Choroid plexus epithelial cell (primary cell): ENCODE measurements at places on chromosomes 13 and 19.

DNA sequence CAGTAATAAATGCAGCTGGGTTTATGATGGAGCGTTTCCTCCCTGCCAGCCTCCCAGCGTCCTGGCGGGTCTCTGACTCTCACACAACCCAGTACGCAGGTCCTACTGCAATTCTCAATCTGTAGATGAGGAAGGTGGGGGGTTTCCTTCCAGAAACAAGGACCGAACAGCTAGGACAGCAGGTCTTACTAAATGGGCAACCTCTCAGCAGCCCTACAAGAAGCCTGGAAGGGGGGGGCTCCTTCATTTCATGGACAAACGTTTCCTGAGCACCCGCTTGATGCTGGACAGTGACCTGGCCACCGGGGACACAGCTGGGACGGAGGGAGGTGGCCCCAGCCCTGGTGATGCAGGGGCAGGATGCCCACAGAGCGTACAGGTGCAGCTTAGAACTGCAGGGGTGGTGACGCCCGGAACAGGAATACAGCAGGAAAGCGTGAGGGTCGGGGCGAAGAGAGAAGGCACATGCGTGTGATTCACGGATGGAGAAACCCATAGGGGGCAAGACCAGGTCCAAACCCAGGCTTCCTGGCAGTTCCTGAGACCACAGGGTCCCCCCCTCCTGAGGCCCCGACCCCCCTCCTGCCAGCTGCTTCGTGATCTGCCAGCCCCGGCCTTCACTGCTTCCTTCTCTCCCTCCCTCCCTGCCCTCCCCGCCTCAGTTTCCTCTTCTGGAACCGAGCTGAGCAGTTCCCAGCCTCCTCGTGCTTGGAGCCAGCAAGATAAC is 732 bp upstream of the C2CD4C start:
- peak; percentile 4 for DNase-seq

DNA sequence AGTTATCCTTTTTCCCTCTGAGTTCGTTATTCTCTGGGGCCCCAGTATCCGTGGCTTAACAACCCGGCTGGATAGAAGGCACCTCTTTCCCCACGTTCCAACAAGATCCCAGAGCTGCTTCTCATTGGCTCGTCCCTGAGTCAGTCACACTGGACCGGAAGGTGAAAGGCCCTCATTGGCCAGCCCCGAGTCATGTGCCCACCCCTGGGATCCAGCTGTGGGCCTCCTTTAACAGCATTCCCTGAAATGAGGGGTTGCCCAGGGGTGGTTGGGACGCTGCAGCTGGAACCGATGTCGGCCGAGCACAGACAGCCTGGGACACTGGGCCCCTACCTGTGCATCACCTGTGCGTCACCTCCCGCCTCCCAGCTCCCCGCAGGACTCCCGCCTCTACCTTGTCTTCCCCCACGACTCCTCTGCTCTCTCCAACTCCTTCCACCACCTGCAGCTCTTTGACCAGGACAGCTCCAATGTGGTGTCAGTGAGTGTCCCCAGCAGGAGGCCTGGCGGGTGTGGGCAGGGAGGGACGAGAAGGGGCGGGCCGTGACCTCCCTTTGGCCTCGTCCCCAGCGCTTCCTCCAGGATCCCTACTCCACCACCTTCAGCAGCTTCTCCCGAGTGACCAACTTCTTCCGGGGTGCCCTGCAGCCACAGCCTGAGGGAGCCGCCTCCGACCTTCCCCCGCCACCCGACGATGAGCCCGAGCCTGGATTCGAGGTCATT is 4.3 kb downstream of the TBC1D17 start:
- no peak for DNase-seq

DNA sequence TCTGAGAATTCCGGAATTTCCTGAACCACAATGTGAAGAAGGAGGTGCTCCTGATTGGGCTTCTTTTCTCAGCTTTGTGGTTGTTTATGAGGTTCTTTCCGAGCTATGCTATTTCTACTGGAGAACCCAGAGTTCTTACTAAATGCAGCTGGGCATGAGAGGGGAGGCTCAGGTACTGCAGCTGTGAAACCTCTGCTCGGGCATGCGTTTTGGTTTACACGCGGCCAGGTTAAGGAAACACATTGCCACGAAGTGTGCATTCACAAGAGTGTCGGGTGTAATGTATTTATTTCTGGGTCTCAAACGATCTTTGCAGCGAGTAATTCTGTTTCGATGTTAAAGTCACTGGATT is 661 bp upstream of the MIR17HG start:
- DNase-seq = peak; percentile 27

- peak; percentile 9 for DNase-seq
Measured at GRCh38 chr13:94534166-94534565, 54.7 kb upstream of the DCT start.

- no peak for DNase-seq
Measured at GRCh38 chr13:53408306-53408705, 379.7 kb downstream of the OLFM4 start.

GRCh38 chr13:28659621-28659970 is 666 bp downstream of the POMP start:
- peak; percentile 77 for DNase-seq

- DNase-seq = no peak
Measured at GRCh38 chr13:39998166-39998565, 342.7 kb downstream of the COG6 start.

DNA sequence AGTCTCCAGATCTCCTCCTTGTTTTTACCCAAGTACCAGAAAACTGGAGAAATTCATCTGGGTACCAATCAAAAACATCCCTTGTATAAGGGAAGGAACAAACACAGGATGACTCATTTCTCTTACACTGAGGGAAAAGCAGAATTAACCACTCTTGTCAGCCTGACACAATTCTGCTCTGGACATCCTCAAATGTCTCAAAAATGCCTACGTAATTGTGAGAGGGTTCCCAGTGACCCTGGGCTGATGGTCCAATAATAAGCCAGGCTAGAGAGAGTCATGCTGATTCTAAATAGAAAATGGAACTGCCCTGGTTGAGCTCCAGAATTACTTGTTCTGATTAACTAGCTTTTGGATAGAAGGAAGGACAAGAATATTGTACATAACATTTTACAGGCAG is 14.5 kb downstream of the ZNF708 start:
- DNase-seq = peak; percentile 17

DNA sequence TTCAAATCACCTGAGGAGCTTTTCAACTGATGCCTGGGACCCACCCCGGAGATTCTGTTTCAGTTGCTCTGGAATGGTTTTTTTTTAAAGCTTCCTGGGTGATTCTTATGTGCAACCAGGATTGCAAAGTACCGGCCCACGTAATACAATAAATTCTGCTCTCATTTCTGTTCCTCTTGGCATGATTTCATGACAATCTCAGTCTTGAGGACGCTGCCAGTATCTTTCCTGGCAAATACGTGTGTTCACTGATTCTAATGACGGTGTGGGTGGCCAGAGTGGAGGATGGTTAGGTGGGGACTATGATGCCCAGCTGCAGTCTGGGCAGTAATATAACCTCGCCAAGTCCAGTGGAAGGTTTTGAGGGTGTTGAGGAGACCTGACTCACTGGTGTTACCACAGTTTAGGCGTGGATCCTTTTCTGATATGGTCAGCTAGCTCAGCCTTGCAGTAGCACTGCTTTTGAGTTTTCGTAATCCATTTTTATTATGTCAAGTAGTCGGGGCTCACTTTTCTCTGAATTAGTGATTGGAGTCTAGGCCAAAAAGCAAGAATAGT is 49.4 kb downstream of the FAM124A start:
- DNase-seq = no peak

DNA sequence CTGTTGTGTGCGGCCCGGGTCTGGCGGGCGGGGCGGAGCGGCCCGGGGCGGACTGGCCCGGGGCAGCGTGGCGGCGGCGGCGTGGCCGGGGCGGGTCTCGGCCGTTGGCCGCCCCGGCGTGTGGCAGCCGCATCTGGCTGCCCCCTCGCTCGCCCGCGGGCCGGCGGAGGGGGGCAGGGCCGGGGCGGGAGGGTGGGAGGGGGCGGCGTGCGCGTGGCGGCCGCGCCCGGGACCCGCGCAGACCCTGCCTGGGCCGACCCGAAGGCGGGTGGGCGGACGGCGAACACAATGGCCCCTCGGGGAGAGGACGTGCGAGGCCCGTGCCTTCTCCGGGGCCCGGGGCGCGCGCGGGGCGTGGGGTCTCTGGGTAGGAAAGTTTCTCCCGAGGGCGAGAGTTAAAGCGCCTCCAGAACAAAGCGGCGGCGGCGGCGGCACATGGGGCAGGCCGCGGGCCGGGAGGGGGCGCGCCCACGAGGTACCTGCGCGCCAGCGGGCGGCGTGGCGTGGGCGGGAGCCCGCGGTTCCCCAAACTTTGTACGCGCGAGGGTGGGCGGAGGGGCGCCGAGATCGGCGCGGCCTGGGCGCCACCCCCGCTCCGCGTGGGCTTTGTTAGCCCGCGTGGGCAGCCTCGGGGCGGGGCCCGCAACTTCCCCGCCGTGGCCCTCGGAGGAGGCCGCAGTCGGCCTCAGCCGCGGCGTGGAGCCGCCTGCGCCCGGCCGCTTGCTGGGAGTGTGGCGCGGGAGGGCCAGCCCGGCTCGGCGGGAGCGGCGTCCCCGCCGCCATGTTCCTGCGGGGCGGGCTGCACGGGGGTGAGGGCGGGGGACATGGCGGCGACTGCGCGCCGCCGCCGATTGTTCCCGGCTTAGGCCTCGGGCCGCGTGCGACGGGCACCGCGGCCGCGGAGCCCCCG is 764 bp downstream of the MIR17HG start:
- peak; percentile 53 for DNase-seq

GRCh38 chr13:43306372-43306771 is 283.0 kb downstream of the DNAJC15 start:
- DNase-seq = no peak

GRCh38 chr13:110195547-110196485 is 111.1 kb downstream of the COL4A1 start:
- peak; percentile 40 for DNase-seq

DNA sequence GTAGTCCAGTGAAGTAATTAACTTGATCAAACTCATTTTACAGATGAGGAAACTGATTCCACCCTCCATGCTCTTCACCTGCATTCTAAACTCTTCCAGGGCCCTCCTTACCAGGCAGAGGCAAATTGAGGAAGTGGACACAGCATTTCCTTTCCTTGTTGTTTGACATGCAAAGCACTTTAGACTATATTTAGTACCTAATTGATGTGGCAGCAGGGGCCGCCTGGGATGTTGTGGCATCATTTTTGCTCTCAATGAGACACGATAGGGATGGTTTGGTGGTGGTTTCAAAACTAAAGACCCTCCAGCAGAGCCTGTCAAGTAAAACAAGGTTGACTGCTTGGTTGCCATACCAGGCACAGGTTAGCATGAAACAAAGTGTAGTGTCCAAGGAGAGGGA is 7.9 kb downstream of the SIPA1L3 start:
- no peak for DNase-seq

DNA sequence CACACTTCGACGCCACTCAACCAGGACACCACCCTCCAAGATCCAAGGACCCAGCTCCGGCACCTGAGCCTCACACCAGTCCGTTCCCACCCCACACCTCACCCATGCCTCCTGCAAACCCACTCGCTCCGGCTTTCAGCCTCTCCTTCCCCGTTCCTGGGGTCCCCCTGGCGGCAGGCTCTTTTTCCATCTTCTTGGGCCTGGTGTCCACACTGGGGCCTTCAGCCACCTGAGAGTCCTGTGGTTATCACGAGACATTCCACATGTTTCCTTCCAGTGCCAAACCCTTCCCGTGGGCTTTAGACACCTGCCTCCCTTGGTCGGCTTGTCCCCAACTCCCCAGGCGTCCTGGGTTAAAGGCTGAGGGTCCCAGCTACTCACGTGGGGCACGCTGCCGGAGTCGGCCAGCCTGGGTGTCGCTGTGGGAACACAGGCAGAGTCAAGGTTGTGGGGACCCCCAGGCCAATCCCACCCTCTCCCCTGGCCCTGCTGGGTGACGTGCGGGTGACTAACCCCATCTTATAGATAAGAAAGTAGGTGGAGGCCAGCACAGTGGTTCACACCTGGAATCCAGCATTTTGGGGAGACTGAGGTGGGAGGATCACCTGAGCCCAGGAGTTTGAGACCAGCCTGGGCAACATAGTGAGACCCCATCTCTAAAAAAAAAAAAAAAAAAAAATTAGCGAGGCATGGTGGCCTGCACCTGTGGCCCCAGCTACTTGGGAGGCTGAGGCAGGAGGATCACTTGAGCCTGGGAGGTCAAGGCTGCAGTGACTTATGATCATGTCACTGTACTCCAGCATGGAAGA is 1.9 kb downstream of the JSRP1 start:
- peak; percentile 67 for DNase-seq

DNA sequence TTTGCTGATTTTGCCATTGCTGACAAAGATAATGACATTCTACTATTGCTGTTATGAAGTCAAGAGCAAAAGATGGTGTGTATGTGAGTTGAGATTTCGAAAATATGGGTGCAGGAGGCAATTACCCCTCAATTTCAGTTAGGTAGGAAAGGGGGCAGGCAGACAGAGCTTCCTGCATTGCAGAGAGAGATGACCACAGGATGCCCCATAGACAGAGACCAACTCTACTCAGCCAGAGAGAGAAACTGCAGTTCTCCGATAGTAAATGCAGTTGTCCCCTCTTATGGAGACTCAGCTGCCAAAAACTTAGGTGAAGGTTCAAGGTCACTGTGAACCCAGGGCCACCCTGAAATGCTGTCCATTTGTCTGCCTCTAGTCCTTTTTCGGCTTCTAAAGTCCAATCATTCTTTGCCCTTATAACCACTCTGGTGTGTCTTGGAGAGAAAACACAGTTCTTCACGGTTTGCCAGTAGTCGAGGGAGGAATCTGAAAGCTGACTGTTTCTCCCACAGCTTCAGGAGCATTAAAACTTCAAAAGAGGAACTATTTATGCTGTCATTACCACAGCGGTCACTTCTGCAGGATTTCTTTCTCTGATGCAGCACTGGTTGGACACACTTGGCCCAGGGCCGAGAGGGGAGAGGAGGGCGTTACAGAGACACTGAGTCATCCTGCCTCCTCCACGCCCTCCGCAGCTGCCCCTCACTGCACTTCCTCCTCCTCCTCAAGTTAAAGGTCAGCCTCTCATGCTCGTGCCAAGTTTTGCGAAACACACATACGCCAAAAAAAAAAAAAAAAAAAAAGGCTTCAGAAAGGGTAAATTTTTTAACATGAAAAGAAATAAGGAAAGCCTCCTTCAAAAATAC is 264.3 kb downstream of the FOXO1 start:
- peak; percentile 99 for DNase-seq

DNA sequence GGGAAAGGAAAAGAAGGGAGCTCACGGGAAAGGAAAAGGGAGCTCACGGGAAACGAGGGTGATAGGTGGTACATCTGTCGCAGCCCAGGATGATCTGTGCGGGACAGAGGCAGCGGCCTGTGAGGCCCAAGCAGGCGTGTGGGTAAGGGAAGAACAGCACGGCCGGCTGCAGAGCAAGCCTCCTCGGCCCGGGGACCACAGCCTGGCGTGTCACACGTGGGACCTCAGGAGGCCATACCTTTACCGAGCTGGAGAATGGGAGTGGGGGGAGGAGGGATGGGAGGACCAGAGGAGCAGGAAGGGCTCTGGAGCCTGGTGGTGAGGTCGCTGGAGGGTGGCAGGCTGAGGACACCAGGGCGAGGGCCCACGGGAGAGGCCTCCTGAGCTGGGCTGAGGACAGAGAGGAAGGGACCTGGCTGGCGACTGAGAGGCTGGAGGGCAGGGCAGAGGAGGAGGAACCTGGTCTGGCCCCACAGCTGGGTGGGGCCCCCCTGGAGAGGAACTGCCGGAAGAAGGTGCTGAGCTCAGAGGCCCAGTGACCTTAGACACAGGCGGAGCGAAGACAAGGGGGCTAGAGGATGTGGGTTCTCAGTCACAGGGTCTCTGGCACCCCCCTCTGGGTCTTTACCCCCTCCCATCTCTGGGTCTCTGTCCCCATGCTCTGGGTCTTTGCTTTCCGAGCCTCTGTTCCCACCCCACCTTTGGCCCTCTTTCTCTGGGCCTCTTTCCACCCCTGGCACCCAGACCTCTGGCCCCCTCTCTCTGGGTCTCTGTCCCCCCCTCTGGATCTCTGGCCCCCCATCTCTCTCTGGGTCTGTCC is 2.9 kb upstream of the FTL start:
- DNase-seq = peak; percentile 39
